ENCODE measurements at places on chromosomes 1 and 21.

- DNase-seq, result no peak
These were observed 117.0 kb downstream of the TGFB2 start for GRCh38 chr1:218462116-218462515.

GRCh38 chr1:144551543-144552424, 40.9 kb upstream of the PPIAL4F start:
- DNase-seq, result peak; percentile 74

- no peak for DNase-seq
These were observed 113.6 kb downstream of the DMRTB1 start for GRCh38 chr1:53572815-53573173.

- no peak for DNase-seq
These were observed 59.4 kb downstream of the ST6GALNAC3 start for GRCh38 chr1:76133977-76134376.

DNA sequence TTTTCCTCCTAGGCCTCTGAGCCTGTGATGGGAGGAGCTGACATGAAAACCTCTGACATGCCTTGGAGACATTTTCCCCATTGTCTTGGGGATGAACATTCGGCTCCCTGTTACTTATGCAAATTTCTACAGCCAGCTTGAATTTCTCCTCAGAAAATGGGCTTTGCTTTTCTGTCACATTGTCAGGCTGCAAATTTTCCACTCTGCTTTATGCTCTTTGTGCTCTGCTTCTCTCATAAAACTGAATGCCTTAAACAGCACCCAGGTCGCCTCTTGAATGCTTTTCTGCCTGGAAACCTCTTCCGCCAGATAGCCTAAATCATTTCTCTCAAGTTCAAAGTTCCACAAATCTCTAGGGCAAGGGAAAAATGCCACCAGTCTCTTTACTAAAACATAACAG, 46.7 kb upstream of the TENT5C start:
- DNase-seq, result no peak

GRCh38 chr1:170729225-170730002, 65.5 kb downstream of the PRRX1 start:
- DNase-seq, result no peak

GRCh38 chr1:95115708-95116137, 1.4 kb upstream of the TLCD4 start:
- no peak for DNase-seq

- DNase-seq, result no peak
These were observed 78.6 kb upstream of the SLFNL1 start for GRCh38 chr1:41100170-41100569.

DNA sequence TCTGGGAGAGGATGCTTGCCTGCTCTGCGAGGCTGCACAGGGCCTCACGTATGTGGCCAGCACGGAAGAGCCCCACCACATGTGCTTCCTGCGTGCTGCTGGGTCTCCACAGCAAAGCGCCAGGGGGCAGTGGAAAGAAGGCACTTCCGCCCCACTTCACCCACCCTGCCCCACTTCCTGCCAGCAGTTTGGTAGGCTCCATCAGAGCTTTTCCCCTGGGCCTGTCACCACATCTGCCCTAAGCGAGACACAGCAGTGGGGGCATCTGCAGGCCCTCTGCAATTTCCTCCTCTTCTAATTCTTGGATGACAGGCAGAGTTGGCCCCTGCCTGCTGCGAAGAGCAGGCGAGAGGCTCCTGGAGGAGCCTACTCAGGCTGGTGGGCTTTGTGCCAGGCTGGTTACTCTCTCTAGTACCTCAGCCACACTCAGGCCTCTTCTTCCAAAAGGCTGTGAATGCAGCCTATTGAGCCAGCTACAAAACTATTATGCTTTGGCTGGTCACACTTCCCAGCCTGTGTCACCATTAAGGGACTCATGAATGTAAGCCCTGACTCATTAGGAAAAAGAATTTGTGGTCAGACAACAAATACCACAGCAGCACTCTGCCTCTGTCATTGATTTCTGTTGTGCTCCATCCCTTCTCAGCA, 25.0 kb downstream of the CD244 start:
- DNase-seq, result peak; percentile 88

DNA sequence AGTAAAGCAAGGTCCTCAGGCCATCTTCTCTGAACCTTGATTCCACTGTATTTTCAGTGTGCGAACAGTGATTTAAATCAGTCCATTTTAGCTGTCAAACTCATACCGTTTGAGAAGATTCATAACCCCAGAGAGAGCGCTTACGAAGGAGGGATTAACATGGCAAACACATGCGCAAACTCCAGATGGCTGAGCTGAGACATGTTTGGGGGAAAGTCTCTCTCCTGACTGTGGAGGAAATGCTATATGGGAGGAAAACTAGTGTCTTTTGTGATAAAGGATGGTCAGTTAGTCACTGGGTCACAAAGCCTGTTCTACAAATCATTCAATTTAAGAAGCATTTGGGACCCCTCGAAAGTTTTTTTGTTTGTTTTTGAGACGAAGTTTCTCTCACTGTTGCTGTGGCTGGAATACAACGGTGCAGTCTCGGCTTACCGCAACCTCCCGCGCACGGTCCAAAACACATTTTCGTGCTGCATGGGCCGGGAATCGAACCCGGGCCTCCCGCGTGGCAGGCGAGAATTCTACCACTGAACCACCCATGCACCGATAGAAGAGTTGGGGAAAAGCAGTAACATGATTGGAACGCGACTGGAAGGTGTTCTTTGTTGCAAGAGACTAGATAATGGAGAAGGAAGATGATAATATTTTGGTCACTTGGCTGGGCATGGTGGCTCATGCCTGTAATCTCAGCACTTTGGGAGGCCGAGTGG, 58.4 kb upstream of the CXADR start:
- DNase-seq, result peak; percentile 5

DNA sequence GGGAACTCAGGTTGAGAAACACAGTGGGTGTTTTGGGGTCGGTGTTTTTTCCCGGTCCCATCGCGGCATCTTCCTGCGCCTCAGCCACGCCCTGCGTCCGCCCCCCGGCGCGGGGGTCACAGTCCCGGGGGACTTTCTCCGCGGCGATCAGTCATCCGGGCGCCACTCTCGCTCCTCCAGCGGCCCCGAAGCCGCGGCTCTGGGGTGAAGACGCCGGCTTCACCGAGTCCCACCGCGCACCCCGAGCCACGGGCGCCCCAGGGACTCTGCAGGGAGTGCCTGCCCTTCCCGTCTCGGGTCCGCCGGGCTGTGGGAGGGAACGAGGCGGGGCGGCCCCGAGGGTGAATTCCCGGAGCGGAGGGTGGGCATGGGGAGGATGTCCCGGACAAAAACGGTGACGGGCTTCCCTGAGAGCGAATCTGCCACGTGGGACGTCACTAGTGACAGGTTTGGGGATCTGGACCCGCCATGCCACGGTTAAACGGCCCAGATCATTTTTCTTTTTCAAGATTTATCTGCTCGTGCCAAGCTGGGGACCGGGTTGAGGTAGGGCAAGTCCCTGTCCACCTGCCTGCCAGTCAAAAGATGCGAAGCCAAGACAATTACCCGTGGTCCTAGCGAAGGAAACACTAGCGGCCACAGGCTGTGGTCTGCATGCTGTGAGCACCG, 717 bp upstream of the BATF3 start:
- peak; percentile 50 for DNase-seq

GRCh38 chr1:220879509-220880361, 492 bp downstream of the HLX start:
- no peak for DNase-seq

DNA sequence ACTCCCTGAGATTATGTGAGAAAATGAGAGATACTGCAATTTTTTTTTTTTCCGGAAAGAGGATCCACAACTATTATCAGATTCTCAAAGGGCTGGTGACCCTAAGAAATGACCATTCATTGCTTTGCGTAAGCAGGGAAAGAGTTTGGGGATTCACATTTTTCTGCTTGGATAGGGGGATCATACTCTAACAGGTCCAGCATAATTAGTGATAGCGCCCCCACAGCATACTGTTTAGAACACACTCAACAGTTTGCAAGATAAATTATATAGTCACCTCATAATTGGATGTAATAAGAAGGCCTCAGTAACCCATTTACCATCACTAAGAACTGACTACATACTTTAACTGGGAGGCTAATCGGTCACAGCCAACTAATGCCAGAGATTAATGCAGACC, 1.9 kb downstream of the CCT3 start:
- DNase-seq, result no peak

- no peak for DNase-seq
These were observed 30.6 kb downstream of the VANGL2 start for GRCh38 chr1:160431006-160431405.

GRCh38 chr1:228986093-228986904, 251.0 kb downstream of the RHOU start:
- DNase-seq, result no peak

Measured in CD4-positive, alpha-beta T cell treated with Interleukin-17A for 4 hours (primary cell).